T-helper 2 cell treated with Interferon-gamma antibody and Interleukin-4, amounts not matched to agents 100 ng/mL and 5 ng/mL, for 36 hours (primary cell): ENCODE measurements at places on chromosomes 1 and 21. TPM values are rescaled to one million over a fixed set of nuclear protein-coding genes. Genes with fewer than 3 reads are reported as not detected.

The DNASE2B gene
- not detected in 2 replicates for total RNA-seq

The ZNF496 gene
- total RNA-seq = 8.2 and 10.1 TPM in 2 replicates

The PPIAL4G gene
- total RNA-seq = 0.41 and 0.68 TPM in 2 replicates

The IGSF3 gene
- total RNA-seq = 0.68 and 0.82 TPM in 2 replicates

The TAS1R1 gene
- total RNA-seq = not detected in 2 replicates

The CRP gene
- total RNA-seq = not detected in 2 replicates

The CD1B gene
- not detected in 2 replicates for total RNA-seq

The MTMR11 gene
- 5.4 and 6.8 TPM in 2 replicates for total RNA-seq
